Gastrocnemius medialis (tissue), 4 donors: ENCODE measurements at places on chromosomes 6 and 20. TPM values are rescaled to one million over a fixed set of nuclear protein-coding genes. Genes with fewer than 3 reads are reported as not detected.

CLPSL1 gene
- total RNA-seq, result not detected

PROKR2 gene
- not detected for total RNA-seq

NCOA3 gene
- 54.9 TPM for total RNA-seq

CCR6 gene
- total RNA-seq, result not detected

COL11A2 gene
- 0.31 TPM for total RNA-seq

DEFB124 gene
- not detected for total RNA-seq

TRIM15 gene
- total RNA-seq, result not detected
